ENCODE measurements at places on chromosomes 4 and X. TPM values are rescaled to one million over a fixed set of nuclear protein-coding genes. Genes with fewer than 3 reads are reported as not detected.

DNA sequence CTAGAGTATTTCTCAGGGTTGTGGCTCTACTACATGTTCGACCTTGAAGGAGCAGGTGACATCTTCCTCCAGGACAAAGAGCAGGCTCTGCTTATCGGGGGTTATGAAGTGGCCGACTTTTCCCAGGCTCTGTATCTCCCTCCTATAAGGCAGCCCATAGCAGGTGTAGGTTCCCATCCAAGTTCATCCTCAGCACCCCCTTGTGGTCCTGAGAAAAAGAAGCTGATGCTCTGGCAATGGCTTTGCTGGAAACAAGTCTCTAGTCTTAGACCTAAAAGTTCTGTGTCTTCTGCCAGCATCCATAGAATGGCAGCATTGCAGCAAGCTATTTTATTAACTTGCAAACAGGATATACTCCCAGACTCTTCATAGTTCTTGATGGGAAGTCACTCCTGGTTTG is 836.6 kb upstream of the PRKX start:
- DNase-seq = no peak

GRCh38 chr4:110188113-110188512 is 10.3 kb downstream of the ELOVL6 start:
- DNase-seq = no peak

GATA1 gene
- not detected for total RNA-seq

NLGN4X gene
- total RNA-seq = not detected

HDAC6 gene
- 11.0 TPM for total RNA-seq

DNA sequence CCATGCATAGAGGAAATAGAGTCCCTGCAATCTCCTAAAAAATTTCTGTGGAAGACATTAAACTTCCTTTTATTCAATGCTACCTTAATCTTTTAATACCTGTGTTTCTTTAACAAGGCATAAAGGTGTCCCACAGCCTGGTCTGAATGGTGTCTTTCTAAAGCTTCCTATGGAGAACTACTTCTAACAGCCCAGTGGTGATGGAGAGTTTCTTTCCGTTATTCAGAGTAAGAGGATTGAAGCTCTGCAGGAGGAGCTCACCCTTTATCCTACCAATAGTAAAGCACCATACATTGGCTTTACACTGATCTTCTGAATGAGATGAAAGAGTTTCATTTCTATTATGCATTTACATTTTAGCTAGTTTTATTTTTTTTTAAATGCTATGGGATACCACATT is 1362.4 kb upstream of the ADGRL3 start:
- DNase-seq = no peak

Data from HT1080 (cell line).